ENCODE measurements at places on chromosomes 5 and 9.

DNA sequence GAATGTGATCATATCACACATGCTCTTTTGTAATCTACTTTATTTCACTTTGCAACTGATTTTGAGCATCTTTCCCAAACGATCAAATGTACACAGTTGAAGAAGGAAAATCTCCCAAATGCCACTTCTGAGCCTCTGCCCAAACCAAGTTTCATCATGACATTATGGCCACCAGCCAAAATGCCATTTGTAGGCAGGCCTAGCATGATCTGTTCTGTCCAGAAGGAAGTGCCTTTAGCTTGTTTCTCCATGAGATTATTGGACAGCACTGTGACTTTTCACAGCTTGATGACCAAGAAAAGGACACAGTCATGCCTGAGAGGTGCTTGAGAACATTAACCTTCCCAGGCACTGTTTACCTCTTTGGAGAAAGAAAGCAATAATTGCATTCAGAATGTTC, 73.2 kb upstream of the PIP5K1B start:
- DNase-seq = no peak

DNA sequence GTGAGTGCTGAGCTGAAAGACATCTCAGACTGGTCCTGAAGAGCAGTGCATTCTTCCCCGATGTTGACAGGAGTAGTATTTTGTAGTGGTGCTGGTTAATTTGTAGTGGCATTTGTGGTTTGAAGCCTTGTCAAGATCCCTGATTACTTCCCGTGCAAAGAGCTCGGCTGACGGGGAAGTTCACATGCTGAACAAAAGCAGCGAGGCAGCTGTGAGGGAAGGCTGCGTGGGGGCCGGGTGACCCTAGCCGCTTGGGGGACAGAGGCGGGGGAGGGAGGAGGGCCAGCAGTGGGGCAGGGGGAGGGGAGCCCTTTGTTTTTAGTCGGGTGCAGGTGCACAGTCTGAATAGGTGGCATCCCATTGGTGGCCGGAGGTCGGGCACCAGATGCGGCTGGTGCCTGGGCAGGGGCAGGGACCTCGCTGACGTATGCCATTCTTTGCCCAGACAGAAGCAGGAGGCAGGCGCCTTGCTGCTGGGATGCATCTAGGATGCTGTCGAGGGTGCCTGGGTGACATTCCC, 64.7 kb downstream of the CRB2 start:
- DNase-seq = no peak

DNA sequence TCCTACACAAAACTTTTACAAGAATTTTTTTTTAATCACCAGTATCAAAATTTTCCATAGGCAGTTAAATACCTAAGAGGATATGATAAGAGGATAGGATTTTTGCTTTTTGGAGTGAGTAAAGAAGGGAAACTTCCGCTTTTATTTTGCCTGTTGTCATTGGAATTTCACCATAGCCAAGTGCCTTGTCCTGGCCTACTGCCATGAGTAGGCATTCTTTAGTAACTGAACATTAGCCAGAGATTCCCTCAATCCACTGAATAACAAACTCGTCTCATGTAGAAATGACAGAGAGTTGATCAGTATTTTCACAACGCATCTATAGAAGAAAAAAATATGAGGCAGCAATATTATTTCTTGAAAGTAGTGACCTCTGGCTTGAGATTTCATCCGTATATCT, 289.6 kb upstream of the ADAMTSL1 start:
- no peak for DNase-seq

- DNase-seq = no peak
Observed at GRCh38 chr9:114909661-114910060, 20.7 kb downstream of the TNFSF8 start.

- no peak for DNase-seq
Observed at GRCh38 chr5:73126381-73126780, 6.0 kb downstream of the TMEM171 start.

DNA sequence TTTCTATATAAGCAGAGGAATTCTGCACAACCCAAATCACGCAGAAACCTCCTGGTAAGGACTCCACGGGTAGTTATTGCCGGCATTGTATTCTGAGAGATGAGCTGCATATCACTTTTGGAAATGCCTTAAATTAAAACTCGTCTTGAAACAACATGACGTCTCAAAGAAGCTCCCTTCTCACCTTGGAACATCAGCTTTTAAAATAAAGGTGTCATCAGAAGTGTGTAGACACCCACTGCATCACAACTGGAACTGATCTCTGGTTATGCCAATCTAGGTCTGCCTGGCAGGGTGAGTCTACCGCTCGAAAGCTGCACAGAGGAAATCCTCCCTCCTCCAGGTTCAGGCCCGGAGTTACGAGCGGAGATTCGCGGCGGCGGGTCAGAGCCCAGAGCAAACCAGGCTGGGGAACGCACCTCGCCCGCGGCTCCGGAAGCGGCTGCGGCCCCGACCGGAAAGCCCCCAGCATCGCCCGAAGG, 974 bp upstream of the SLC12A2 start:
- no peak for DNase-seq

DNA sequence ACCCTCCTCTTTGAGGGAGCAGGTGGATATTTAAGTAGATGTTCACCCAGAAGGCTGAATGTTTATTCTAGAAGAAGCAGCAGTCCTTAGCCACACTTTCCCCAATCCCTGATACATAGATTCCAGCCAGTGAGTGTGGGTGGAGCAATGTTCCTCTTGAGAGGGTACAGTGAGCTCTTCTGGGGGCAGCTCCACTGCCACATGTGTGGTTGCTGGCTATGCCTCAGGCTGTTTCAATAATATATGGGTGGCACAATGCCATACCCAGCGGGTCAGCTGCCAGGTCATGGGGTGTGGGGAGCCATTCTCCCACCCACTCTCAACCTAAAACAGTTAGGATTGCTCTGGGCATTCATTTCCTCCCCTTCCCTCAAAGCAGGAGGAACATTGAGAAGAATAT, 61.6 kb upstream of the DAB2 start:
- DNase-seq = no peak

DNA sequence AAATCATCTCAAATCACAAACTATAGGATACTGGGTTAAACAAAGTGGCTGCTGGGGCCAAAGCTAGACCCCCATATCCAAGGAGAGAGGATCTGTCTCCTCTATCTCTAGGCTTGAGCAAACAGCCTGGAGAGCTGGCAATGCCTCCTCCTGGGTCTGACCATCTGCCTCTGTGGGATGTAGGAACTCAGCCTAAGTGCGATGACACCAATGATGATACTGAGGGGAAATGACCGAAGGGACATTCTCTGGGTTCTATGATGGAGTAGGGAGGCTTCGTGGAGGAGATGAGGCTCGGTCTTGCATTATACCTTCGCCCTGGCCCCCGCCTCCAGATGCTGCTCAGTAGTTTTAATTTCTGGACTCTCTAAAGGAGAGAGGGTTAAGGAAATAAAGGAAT, 9.3 kb upstream of the SPATA24 start:
- DNase-seq = no peak

- DNase-seq = no peak
Observed at GRCh38 chr5:74549384-74549783, 91.1 kb downstream of the ENC1 start.

DNA sequence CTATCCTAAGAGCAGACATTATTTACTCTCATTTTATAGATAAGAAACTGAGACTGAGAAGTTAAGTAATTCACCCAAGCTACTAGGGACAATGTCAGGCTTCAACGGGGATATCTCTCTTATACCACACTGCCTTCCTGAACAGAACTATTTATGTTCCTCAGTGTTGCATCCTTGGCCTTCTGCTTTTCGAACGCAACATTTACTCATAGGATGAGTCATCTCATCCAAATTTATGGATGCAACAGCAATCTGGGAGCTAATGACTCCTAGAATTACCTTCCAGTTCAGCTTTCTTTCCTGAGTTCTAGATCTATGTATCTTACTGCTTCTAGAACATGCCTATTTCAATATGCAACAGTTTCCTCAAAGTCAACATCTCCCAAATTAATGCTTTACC, 103.6 kb upstream of the PAM start:
- DNase-seq = no peak

Measured in iPS DF 6.9 (cell line).